ENCODE measurements at places on chromosomes 7 and 10.

DNA sequence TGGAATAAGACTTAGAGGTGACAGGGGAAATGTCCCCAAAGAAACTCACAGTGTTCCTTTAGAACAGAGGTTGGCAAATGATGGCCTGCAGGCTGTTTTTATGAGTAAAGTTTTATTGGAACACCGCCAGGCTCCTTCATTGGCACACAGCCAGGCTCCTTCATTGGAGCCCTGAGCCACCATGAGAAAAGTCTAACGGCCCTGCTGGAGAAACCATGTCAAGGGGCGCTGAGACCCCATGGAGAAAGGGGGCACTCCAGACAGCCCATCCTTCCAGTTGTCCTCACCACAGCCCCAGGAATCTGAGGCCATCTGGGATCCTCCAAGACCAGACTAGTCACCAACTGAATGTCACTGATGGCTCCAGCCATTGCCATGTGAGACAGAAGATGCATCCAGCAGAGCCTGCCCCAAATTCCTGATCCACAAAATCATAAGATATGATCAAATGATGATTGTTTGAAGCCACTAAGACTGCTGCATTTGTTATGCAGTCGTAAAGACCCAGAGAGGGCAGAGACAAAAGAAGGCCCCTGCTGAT, 88.2 kb upstream of the GPR26 start:
- DNase-seq: no peak

DNA sequence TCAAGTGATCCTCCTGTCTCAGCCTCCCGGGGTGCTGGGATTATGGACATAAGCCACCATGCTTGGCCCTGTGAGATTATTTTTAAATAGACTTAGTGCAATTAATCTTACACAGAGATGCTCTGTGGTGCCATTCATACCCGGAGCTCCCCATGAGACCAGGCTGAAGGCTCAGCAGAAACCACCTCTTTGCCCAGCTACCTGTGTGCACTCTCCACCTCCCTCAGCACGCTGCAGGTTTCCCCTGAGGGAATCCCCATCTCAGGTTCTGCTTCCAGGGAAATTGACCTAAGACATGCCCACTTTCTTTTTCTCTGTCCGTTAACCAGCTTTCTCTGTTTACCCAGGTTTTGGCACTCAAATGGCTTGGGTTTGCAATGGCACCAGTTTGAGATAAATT, 260.5 kb downstream of the SFMBT2 start:
- no peak for DNase-seq

- DNase-seq: no peak
These were observed 1.4 kb upstream of the ADAM8 start for GRCh38 chr10:133277993-133278576.

GRCh38 chr10:96619796-96620773, 33.3 kb upstream of the TM9SF3 start:
- DNase-seq: no peak

- no peak for DNase-seq
These were observed 1.4 kb downstream of the RHEB start for GRCh38 chr7:151518105-151518946.

GRCh38 chr7:63067897-63068585, 930.6 kb upstream of the ZNF722 start:
- no peak for DNase-seq

DNA sequence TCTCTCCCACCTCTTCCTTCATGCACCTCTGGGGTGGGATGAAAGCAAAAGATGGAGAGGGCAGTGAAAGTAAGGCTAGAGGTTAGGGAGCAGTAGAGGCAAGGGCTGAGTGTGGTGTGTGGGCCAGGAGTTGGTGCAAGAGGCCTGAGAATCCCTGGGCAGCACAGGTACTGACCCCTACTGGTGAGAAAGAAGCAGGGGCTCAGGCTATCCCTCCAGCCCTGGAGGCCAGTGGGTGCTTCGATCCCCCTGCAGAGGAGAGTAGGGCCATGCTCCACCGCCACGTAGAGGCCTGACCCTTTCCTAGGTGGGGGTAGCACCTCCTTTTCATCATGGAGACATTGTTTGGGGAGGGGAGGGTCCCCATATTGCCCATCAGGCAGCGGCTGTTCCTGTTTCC, 9.8 kb downstream of the CDHR1 start:
- DNase-seq: peak; percentile 59

DNA sequence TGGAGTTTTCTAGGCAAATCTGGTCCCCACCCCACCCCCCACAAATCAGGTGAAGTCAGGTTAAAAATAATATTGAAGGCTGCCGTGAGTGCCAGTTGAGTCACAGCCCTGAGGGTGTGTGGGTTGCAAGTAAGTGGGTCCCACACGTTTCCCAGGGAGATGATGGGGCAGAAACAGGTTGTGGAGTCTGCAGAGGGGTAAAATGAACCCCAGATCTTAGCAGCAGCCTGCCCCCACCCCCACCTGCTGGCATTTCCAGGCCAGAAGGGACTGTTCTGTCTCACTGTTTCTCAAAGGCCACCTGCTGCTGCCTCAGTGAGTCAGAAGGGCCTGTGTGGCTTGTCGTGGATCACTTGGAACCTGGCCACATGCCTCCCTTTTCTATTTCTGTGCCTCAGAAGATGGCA, 59.8 kb upstream of the SMNDC1 start:
- DNase-seq: no peak

GRCh38 chr10:122154031-122154544, 117.0 kb upstream of the BTBD16 start:
- no peak for DNase-seq

DNA sequence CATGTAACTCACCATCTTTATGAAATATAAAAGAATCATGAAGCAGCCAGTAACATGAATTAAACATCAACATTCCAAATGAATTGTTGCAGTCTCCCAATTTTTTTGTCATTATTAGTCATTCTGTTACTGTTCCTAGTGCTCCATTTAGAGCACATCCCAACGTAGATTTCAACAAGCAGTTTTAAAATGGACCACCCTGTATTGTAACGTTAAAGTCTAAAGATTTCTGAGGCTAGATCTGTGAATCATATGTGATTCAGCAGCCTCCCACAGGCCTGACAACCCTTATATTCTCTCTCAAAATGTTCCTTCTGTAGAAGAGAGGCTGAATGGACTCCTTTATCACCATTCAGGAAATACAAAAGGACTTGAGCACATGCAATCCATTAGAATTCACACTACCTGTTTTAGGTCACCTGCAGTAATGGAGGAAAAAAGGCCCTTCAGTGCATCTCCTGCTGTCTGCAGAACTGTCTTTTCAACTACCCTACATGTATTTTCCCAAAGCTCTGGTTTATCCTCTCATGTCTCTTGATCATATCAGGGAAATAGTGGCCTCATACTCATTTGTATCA, 81.4 kb downstream of the CACNA2D1 start:
- no peak for DNase-seq

- DNase-seq: no peak
These were observed 32.3 kb downstream of the SLC39A12 start for GRCh38 chr10:17984056-17984455.

GRCh38 chr10:72175149-72175548, 40.7 kb upstream of the ANAPC16 start:
- no peak for DNase-seq

DNA sequence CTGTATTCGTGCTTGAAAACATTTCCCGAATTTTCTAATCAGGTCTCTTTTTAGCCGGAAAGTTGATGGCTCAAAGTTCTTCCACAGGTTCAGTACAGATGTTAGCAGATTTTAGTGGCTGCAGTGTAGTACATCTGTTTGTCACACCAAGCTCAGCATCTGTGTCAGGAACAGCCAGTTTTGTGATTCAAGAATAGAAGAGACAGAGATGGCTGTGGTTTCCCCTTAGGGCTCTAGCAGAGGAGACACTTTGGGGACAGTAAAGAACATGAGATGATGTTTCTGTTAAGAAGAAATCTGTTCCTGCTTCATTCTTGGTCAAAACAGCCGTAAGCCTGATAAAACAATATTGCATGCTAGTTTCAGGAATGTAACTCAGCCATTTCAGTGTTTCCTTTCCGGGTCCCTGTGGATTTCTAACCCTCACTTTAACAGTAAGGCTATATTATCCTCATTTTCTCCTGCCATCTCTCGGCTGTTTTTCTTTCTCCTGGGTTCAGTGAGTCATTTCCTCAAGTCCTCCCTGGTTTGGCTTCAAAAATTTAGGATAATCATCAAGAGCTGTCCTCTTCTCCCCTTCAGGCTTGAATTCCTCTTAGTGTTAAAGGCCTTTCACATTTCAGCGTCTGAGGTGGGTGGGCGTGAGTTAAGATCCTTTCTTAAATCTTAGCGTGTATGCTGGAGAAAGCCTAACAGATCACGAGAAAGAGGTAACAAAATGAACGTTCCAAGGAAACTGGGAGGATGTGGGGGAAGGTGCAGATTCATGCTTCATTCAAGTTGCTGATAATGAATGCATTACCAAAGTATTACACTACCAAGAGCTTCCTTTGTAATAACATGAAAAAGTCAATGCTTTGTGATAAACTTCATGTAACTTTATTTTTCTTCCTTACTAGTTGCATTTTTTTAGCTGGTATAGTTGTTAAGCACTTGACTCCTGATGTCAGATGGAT, 37.1 kb upstream of the BICC1 start:
- no peak for DNase-seq

- no peak for DNase-seq
These were observed 108.7 kb upstream of the KMT2C start for GRCh38 chr7:152544481-152544927.

DNA sequence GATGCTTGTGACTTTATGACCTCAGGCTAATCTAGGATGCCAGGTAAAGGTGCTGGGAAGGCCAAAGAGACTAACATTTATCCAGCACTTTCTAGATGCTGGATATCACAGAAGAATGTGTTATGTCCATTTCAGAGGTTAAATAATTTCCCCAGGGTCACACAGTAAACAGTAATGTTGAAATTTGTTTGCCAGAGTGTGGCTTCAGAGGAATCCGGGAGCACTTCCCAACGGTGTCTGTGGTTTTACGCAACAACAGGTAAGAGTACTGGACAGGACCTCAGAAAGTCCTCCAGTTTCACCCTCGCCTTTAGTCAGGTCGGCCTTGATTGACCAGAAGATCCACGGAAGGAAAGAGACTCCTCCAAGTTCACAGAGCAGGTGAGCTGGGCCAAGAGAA, 1.7 kb downstream of the SHTN1 start:
- DNase-seq: no peak

- peak; percentile 82 for DNase-seq
These were observed 52.4 kb upstream of the GTF2IRD1 start for GRCh38 chr7:74401137-74401859.

GRCh38 chr10:64306729-64307327, 785.6 kb downstream of the REEP3 start:
- no peak for DNase-seq

- DNase-seq: peak; percentile 54
These were observed at the start of gene CNTNAP2 for GRCh38 chr7:146116521-146117222. Gene CNTNAP2 (plus strand): TSS chr7:146116801. CDS start chr7:146116877, 76 bp downstream.

DNA sequence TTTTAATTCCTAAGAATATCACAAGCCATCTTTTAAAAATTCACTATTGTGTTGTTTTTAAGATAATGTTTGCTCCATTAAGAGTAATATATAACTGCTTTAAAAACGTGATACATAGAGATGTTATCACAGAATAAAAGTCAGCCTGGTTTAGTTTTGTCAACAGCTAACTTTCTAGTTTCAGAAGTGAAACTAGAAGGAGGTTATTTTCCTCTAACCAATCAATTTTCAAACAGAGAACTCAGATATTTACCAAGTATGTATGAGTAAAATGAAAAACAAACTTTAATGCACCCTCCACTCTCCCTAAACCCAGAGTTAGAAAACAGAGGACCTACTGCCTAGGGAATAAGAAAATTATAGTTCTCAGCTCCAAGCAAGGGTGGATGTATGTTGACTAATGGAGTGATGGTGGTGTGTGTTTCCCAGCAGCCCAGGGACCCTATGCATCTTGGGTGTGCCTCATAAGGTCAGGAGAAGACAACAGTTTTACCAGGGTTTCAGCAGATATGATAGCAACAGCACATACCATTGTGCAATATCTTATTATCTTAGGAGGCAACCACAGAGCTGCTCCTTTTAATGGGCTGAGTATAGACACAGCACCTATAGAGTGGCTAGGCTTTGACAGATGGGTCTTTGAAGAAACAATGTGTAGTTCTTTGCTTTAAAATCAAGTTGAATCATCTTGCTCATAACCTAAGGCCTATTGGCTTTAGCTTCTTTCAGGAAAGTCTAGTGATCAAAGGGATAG, 58.4 kb downstream of the PTPRZ1 start:
- no peak for DNase-seq

DNA sequence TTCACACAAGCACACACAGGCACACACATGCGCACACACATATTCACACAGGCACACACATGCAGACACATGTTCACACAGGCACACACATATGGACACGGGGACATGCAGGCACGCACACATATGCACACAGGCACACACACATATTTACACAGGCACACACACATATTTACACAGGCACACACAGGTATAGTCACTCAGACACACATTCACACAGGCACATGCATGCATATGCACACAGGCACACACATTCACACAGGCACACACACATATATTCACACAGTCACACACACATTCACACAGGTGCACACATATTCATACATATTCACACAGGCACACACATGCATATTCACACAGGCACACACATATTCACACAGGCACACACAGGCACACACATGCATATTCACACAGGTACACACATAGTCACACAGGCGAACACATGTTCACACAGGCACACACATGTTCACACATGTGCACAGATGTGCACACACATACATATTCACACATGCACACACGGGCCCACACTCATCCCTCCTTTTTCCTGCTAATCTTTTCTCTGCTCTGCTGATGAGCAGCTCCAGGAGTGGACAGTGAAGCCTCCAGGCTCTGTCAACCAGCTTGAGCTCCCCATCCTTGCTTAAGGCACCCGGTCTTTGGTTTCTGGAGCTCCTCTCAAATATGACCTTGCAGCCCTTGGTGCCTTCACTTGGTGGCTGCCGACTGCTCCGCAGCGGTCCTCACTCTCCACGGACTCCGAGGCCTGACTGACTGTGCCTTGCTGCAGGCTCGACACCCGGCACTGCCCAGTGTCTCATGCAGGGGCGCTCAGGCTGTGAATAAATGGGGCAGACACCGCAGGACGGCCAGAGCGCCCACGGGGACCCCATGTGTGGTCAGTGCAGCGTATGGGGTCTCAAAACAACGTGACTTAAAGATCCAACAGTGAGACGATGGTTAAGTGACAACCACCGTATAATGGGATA, 581.2 kb upstream of the MGMT start:
- DNase-seq: no peak

DNA sequence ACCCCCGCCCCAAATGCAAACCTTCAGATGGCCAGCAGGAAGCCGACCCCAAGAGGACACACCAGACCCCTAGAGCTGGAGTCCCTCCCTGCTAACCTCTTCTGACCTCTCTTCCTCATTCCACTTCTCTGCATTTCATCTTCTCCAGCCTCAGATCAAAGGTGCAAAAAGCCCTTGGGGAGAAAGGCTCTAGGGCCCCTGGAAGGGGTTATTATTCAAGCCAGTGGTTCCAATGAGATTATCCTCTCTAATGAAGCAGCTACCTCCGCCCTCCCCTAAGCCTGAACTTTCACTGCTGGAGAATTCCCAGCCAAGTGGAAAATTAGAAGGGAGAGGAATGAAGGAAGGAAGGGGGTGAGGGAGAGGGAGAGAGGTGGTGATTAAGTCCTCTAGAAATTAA, 343.9 kb downstream of the PLXNA4 start:
- DNase-seq: no peak

Data from HEK293T (cell line).